ENCODE measurements at places on chromosomes 6 and 20.

- no peak for DNase-seq
These were observed 3.3 kb downstream of the NPBWR2 start for GRCh38 chr20:64103871-64104666.

DNA sequence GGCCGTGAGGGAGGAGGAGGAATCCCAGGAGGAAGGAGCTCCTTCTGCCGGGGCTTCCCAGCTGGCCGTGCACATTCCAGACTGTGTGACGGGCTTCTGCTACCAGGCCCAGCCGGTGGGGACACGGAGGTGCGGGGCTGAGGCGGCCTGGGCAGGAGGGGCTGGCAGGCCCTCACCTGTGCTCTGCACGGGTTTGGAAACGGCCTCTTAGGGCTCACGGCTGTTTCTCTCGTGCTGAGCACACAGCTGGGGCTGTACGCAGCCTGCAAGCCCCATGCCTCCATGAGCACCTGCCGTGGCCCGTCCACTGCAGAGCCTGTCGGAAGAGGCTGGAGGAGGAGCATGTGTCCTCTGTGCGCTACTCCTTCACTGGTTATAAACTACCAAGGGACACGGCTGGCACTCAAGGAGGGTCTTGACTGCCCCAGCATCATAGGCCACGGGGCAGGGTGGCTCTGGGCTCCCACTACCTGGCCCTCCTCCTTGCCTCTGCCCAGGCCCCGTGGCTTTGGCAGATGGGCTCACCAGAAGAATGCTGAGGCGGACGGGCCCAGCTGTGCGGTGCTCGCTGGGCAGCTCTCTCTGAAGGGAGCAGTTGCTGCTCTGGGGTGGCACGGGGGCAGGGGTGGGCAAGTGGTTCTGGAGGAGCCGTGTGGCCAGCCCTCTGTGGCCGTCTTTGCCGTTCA lies 15.8 kb downstream of the NPEPL1 start:
- no peak for DNase-seq

GRCh38 chr6:89406141-89406540 lies 5.9 kb downstream of the RRAGD start:
- DNase-seq = no peak

- no peak for DNase-seq
These were observed 6.1 kb downstream of the PRDM13 start for GRCh38 chr6:99612551-99613408.

GRCh38 chr20:19758133-19758500 lies at the start of gene RIN2:
Gene RIN2 (plus strand): TSS chr20:19758258. CDS start chr20:19889602, 131,344 bp downstream.
- DNase-seq = peak; percentile 85

DNA sequence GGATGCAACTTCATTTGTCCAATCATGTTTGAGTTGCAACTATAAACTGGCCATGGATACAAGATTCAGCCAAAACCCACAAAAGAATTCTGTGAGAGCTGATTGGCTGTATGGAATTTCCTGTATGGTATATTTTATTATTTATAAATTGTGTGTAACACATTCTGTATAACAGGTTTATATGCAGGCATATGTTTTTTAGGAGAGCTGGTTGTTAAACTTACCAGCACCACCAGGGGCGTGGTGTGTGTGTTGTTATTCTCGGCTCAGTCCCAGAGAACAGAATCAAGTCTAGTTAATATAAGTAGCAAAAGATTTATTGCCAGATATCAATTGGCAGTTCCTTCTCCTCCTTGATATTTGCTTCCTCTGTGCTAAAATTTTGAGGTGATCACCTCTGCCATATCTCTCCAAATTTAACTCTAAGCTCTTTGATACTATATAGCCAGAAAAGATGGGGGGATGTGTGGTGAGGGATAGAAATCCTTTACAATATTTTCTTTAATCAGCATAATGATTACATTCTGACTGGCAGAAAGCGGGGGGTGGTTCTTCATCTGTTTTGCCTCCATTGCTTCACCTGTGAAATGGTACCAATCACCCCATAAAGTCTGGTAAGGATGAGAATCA lies 22.9 kb downstream of the CNBD2 start:
- DNase-seq = no peak

DNA sequence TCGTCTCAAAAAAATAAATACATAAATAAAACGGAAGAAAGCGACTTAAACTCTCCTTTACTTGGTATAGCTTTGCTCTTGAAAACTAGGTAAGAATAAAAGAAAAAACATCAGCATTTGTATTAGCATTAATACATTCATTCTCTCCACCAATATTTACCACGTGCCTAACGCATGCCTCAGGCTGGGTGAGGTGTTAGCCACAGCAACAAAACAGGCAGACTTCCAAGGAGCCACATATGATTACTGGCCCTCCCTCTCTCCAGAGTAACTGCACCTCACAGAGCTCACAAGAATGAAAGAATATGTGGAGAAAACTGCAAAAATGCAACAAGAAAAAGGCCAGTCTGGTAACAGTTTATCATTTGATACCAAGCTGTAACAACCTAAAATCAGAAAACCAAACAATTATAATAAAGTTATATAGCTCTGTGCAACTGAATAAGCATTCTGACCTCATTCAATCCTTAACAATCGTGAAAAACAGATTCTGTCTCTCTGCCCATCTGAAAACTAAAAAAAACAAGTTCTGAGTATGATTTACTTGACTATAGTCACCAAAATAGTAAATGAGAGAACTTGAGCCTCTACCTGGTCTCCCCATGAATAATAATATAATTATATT lies 5.2 kb downstream of the NAPB start:
- no peak for DNase-seq

DNA sequence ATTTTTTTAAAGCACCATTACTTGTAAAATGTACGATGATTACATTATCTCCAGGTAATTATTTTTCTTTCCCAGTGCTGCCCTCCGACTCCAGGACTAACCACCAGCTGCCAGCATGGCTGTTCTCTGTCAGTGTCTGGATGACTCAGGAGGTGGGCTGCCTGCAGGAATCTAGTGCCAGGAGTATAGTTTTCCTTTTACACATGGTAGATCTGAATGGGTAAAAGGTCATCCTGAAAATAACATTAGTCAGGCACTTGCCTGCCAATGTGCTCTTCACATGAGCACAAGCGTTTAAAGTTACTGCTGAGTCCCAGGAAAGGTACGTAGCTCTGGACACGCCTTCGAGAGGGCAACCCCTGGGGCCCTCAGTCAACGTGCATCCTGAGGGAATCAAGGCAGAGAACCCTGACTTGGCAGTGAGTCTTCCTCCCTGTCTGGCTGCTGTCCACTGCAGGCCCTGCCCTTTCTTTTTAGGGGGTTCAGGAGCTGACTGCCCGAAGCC lies 2.4 kb downstream of the DYNLT1 start:
- peak; percentile 98 for DNase-seq

GRCh38 chr6:52507557-52508260 lies 69.2 kb downstream of the TRAM2 start:
- DNase-seq = no peak

- no peak for DNase-seq
These were observed 52.6 kb downstream of the VSTM2L start for GRCh38 chr20:37955511-37955910.

DNA sequence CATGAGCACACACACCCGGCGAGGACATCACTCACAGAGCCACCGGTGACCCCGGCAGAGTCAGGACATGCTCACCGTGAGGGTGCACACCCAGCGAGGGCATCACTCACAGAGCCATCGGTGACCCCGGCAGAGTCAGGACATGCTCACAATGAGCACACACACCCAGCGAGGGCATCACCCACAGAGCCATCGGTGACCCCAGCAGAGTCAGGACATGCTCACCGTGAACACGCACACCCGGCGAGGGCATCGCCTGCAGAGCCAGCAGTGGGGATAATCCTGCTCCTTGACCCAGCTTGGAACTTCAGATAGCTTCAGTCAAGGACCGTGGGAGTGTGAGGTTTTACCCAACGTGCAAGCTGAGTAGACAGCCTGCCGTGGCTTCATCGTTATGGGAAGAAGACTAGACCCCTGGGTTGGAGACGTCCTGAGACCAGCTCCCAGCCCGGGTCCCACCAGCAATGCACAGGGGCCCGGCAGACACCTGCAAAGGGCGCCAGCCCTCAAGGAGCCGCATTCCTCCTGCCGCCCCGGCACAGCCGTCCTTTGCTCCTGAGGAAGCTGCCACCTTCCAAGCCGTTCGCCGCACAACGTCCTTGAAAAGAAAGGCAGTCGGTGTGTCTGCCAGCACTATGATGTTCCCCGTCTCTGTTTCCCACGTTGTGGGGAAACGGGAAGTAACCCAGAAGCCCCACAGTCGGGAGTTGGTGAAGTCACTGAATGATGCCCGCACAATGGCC lies 192.3 kb downstream of the DLL1 start:
- DNase-seq = no peak

- DNase-seq = no peak
These were observed 17.2 kb upstream of the AHI1 start for GRCh38 chr6:135514706-135515105.

GRCh38 chr20:13610184-13610583 lies 28.5 kb downstream of the TASP1 start:
- no peak for DNase-seq

- DNase-seq = no peak
These were observed 32.6 kb downstream of the TFAP2A start for GRCh38 chr6:10382322-10382721.
